T-helper 2 cell treated with Interferon-gamma antibody and Interleukin-4, amounts not matched to agents 100 ng/mL and 5 ng/mL, for 36 hours (primary cell): ENCODE measurements at places on chromosomes 5 and 9. TPM values are rescaled to one million over a fixed set of nuclear protein-coding genes. Genes with fewer than 3 reads are reported as not detected.

The RFESD gene
- total RNA-seq: 4.7 and 4.9 TPM in 2 replicates

The GFI1B gene
- not detected in 2 replicates for total RNA-seq

The GRXCR2 gene
- not detected in 2 replicates for total RNA-seq

The SV2C gene
- 0.02 TPM in 2 replicates for total RNA-seq

The CCNH gene
- 56.2 and 57.9 TPM in 2 replicates for total RNA-seq

The WDR38 gene
- not detected in 2 replicates for total RNA-seq

The BRD9 gene
- total RNA-seq: 66.4 and 72.1 TPM in 2 replicates

The LMNB1 gene
- total RNA-seq: 290 and 293 TPM in 2 replicates

The CDH6 gene
- not detected in 2 replicates for total RNA-seq

The ARID3C gene
- total RNA-seq: 0.14 TPM in 2 replicates

The MLANA gene
- total RNA-seq: not detected in 2 replicates

The PIP5K1B gene
- total RNA-seq: 6.4 and 7.0 TPM in 2 replicates

The PCDHA1 gene
- total RNA-seq: not detected in 2 replicates

The LECT2 gene
- total RNA-seq: not detected in 2 replicates

The PCDHB14 gene
- total RNA-seq: not detected in 2 replicates

The SYNPO gene
- 0.02 and 0.05 TPM in 2 replicates for total RNA-seq

The TJP2 gene
- 31.9 and 32.2 TPM in 2 replicates for total RNA-seq

The GLRA1 gene
- not detected in 2 replicates for total RNA-seq

The IL9 gene
- 0.59 TPM in 1 of 2 replicates, not detected in the other for total RNA-seq

The LNPEP gene
- total RNA-seq: 68.6 and 72.4 TPM in 2 replicates

The ANGPTL2 gene
- total RNA-seq: not detected in 2 replicates

The BHMT gene
- total RNA-seq: not detected in 2 replicates

The DOCK8 gene
- total RNA-seq: 274 and 280 TPM in 2 replicates

The DBH gene
- total RNA-seq: not detected in 2 replicates

The ADAMTS16 gene
- not detected in 2 replicates for total RNA-seq

The PTGDS gene
- 6.5 and 6.7 TPM in 2 replicates for total RNA-seq

The CCDC171 gene
- total RNA-seq: 0.98 and 1.5 TPM in 2 replicates
